ENCODE measurements at places on chromosomes 6 and 20. TPM values are rescaled to one million over a fixed set of nuclear protein-coding genes. Genes with fewer than 3 reads are reported as not detected.

The CLVS2 gene
- 0.11 TPM for total RNA-seq

The RAB44 gene
- total RNA-seq = 0.13 TPM

The ENPP4 gene
- 1.6 TPM for total RNA-seq

The RAET1G gene
- 9.4 TPM for total RNA-seq

The PKHD1 gene
- total RNA-seq = not detected

The SGK2 gene
- 1.4 TPM for total RNA-seq

The LPA gene
- not detected for total RNA-seq

The SRSF12 gene
- 0.52 TPM for total RNA-seq

The GTSF1L gene
- not detected for total RNA-seq

The DZANK1 gene
- total RNA-seq = 1.2 TPM

The CEP162 gene
- 22.2 TPM for total RNA-seq

The C6orf52 gene
- 0.65 TPM for total RNA-seq

The KCNQ2 gene
- total RNA-seq = not detected

The PRRT1 gene
- total RNA-seq = 0.54 TPM

The HLA-DRB5 gene
- total RNA-seq = 0.32 TPM

The TRIM15 gene
- total RNA-seq = not detected

The GLP1R gene
- not detected for total RNA-seq
